ENCODE measurements at places on chromosomes 12 and 14.

DNA sequence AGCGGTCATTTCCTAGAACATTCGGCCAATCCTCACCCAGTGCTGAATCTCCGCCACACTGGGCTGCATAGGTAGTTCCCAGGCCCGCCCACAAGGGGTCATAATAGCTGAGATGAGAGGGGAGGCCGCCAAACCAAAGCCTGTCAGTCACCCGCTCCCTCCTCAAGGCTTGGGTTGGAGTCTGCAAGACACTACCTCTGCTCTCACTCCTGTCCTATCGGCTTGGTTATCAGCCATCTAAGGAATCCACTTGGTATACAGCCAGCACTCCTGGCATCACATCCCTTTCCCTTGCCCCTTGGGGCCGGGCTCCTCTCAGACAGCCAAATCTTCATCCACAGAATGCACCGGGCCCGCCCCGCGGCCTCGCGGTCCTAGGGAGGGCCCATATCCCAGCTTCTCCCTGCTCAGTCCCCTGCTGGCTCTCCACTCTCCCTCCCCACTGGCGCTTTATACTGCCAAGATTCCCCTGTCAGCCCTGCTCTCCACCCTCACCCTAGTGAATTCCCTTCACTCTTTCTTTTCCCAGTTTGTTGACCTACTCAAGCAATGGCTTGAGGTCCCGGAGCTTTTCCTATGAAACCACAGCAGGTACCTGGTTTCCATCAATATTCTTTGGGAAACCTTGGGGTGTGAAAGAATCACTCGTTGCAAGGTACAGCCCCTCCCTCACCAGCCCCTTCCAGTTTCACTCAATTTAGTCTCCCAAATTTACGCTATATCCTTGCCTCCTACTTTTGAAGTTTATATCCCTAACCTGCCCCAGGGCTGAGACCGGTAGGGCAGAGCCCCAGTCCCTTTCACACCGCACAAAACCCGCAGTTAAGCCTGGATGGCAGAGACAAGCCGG is 1.4 kb downstream of the IFFO1 start:
- peak; percentile 47 for DNase-seq

DNA sequence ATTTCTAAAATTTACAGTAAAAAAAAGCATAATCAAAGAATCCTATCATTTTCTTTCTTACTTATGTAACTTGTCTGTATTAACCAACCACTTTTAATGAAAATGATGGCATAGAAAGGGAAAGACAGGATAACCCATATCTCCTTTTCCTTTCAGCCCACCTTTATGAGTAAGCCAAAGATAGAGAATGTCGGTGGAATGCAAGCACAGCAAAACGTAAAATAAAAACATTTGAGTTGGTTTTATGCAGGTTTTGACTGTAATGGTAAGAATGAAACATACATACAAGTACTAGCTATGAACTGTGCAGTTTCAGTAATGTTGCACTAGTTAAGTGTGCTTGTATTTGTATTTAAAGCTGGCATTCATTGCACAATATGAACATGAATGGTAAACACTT is 360.3 kb downstream of the FOXG1 start:
- no peak for DNase-seq

- no peak for DNase-seq
Measured at GRCh38 chr12:61916831-61917230, 343.4 kb upstream of the USP15 start.

GRCh38 chr12:105206686-105207374 is 29.1 kb downstream of the APPL2 start:
- no peak for DNase-seq

- no peak for DNase-seq
Measured at GRCh38 chr14:23564181-23564812, 3.3 kb downstream of the AP1G2 start.

DNA sequence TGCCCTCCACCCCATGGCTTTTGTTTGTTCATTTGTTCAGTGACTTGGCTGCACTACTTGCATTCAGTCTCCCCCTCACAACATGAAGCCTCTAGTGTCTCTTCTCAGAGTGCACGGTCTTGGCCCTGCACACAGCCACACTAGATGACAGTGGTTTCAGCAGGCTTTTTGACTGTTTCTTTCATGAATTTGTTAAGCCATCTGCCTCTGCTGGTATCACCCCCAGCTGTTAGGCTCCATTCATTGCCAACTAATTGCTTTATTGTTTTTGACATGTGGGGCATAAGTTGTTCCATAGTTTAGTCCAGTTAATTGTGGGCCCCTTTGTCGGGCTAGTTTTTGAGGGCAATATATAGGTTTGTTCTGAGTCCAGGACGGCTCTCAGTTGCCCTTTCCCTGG is 18.8 kb downstream of the OS9 start:
- no peak for DNase-seq

- no peak for DNase-seq
Measured at GRCh38 chr12:54437243-54437642, 18.2 kb upstream of the ITGA5 start.

DNA sequence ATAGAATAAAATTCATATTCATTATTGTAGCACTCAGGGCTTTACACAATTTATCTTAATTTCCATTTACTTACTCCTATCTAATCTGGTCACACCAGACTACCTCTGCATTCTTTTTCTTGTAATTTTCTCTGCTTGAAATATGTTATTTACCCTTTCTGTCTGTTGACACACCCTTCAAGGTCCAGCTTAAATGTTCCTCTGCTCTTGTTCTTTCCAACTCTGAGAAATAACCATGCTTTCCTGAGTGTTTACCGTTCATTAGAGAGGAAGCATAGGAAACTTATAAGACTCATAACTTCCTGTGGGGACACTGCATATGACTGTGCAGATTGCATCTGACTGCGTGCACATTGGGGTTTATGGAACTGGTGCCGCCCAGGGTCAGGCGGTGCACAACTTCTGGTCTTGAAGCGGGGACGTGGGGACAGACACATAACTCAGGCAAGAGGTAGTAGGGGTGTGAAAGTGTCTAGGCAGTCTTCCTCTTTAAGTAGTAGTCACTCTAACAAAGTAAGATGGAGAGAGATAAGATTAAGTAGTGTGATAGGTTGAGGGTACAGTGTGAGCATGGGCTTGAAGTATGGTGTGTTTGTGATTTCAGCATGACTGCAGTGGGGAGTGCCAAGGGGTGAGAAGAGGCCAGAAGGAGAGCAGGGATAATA is 42.6 kb upstream of the FOXJ2 start:
- no peak for DNase-seq

DNA sequence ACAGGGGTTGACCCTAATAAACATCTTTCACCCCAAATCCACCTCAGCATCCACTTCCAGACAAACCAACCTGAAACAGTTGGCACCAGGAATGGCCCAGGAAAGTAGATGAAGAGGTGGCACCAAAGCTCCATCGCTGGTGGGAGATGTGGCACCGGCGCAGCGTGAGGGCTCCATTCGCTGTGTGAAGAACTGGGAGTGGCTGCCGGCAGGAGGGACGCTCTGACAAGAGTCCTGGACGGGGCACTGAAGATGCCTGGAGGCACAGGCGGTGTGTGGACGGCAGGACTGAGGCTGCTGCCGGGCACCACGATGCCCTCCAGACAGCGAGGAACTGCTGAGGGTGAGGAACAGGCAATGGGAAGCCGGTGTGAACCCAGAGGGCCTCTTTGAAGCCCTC is 29.3 kb downstream of the DIO3 start:
- no peak for DNase-seq

DNA sequence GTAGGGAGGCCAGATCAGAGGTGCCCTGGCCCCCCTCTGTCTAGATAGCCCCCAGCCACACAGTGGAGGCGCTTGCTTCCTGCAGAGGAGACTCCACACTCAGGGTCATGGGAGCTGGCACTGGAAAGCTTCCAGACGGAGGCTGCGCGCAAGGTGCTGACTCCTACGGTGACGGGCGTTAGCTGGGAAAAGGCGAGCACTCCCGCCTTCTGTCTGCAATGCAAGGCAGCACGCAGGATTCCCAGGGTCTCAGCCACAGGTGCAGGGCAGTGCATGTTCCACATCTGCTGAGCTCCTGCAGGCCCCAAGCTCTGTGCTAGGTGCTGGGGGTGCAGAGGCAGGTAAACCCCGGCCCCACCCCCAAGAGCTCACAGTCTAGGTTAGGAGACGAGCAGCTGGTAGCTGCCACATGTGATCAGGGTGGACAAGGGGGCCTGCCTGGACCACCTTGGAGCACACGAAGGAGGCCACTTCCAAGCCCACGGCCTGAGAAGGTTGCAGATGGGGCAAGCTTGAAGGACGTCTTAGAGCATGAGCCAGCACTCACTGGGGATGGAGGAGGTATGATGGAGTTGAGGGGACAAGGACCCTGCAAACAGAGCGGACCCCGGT is 310.9 kb upstream of the DIO3 start:
- no peak for DNase-seq

- DNase-seq, result no peak
Measured at GRCh38 chr14:94724993-94725392, 44.9 kb downstream of the GSC start.

DNA sequence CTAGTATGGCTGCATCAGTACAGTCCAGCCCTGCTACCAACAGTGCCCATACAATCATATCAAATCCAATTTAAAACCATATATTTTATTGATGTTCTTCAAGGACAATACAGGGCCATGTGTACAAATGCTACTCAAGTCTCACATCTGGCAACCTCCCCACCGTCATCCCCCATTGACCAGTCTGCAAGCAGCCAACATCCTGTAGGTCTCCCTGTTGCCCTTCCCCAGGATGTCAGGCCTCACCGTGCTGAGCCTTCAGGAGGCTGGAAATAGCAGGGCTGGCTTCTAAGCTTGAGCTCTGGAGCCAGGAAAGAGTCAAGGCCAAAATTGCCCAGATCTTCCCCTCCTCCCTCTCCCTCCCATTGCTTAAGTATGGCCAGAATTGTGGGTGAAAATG is 10.4 kb downstream of the ZDHHC22 start:
- DNase-seq, result no peak

DNA sequence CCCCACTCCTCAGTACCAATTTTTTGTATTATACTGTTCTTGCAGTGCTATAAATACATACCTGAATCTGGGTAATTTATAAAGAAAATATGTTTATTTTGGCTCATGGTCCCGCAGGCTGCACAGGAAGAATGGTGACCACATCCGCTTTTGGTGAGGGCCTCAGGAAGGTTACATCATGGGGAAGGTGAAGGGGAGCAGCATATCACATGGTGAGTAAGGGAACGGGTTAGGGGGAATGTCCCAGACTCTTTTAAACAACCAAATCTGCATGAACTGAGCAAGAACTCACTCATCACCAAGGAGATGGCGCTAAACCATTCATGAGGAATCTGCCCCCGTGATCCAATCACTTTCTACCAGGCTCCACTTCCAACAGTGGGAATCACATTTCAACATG is 40.0 kb downstream of the OSBPL8 start:
- DNase-seq, result no peak

DNA sequence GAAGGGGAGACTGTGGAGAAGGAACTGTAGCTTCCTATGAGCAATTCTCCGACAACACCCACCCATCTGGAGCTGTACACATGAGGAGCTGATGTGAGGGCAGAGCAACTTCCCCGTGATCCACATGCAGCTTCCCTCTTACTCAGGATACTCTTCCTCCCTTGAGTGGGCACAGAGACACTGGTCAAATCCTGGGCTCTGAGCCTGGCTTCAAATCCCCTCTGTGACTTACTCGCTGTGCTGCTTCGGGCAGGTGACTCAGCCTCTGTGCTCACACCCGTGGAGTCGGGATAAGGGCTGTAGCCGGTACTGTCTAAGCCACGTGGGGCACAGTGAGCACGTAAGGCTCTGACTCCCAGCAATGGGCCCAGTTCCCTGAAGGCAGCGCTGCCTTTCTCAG is 31.1 kb downstream of the ZFYVE21 start:
- peak; percentile 52 for DNase-seq

- DNase-seq, result no peak
Measured at GRCh38 chr14:96889091-96889490, 91.9 kb downstream of the VRK1 start.

- no peak for DNase-seq
Measured at GRCh38 chr12:91777268-91777992, 368.2 kb downstream of the BTG1 start.

- no peak for DNase-seq
Measured at GRCh38 chr12:44384136-44384535, 492.0 kb downstream of the NELL2 start.

DNA sequence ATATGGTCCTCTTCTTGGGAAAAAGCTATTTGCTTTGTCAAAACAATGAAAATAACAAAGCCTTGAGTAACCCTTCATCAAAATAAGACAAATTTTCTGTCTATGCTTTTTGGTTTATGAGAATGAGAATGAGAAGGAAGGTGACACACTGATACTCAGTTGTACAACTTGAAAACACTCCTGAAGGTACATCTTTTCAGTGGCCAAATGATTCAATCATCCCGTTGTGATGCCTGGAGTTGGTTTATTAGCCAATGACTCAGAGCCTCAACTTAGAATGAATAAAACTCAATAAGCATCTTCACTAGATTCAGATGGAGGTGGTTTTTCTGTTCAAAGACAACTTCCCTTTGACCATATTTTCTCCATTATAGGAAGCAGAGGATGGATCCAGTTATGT is 7.8 kb upstream of the CALM1 start:
- DNase-seq, result no peak

GRCh38 chr14:26199590-26200370 is 398.1 kb downstream of the NOVA1 start:
- no peak for DNase-seq

DNA sequence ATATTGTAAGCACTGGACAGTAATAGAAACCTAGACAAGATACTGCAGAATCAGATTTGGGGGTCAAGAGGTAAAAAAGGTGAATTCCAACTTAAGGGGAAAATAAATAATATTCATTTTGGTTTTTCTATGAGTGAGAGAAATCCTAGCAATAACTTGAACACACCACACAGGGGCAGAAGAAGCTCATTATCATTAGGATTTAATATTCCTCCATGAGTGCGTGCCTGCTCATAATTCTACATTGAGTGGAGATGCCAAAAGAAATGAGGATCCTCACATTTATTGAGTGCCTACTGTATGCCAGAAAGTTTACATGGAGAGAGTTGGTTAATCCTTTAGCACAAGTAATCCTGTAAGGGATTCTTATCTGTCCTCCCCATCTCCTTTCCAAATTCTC is 40.5 kb upstream of the C14orf132 start:
- DNase-seq, result no peak

DNA sequence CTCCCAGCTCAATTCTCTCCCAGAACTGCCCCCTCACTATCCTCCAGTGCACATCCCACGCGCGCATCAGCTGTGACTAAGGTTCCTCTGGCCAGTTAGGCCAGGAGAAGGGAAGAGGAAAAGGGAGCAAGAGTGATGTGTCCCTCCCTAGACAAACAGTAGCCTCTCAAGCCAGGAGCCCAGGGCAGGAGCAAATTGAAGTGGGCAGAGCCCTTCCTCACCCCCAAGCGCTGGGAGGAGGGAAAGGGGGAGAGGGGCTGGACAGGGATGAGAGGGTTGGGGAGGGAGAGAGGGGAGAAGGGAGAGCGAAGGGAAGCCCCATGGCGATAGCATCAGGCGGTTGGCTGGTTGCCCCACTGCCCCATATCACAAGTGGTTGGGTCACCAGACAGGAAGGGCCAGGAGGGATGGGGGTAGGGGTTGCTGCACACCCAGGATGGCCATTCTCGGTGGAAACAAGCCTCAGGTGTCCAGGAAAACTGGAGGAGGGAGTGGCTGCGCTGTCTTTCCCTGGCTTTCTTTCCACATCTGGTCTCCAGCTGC is 1.1 kb downstream of the CD63 start:
- no peak for DNase-seq
